ENCODE measurements at places on chromosomes 1 and 21.

- DNase-seq: no peak
Observed at GRCh38 chr1:154446789-154447188, 41.6 kb downstream of the IL6R start.

DNA sequence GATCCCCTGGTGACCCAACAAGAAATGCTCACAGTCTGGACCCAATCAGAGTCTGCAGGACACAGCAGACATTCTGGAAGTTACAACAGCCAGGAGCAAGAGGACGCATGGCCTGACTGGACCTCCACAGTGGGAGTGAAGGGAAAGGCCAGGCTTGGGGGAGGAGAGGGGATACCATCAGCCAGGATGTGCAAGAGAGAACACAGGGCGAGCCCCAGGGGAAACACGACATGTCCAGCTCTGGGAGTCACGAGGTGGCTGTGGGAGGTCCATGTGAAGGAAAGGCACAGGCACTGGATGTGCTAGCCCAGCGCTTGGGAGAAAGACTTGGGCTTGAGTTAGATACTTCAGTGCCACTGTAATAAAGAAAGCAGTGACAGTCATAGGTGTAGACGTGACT lies 87.3 kb downstream of the HSF2BP start:
- no peak for DNase-seq

- no peak for DNase-seq
Observed at GRCh38 chr1:41902159-41902577, 16.6 kb downstream of the HIVEP3 start.

DNA sequence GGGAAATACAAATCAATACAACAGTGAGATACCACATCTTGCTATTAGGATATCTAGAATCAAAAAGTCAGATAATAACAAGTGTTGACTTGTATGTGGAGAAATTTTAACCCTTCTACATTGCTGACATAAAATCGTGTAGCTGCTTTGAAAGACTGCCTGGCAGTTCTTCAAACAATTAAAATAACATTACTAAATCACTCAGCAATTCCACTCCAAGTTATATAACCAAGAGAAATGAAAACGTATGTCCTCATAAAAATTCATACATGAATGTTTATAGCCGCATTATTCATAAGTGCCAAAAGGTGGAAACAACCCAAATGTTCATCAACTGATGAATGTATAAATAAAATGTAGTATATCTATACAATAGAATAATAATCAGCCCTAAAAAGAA lies 164.6 kb downstream of the RASAL2 start:
- no peak for DNase-seq

DNA sequence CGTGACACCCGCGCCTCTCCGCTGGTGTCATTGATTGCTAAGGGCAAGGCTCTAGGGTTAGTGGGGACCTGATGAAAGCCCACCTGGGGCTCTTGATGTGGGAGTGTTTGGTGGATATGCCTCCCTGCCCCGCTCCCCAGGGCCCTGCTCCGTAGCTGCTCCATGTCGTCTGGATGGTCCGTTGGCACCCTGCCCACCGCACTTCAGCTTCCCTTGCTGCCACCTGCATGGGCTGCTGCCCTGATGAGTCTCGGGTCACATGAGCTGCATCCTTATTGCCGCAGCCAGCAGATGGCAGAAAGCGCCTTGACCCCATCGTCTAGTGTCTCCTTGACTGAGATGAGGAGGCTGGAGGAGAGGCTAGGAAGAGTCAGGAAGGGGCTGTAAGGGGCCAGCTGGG lies 439.4 kb downstream of the CAMTA1 start:
- no peak for DNase-seq

Measured in stimulated activated CD4-positive, alpha-beta T cell treated with anti-CD3 and anti-CD28 coated beads, Interleukin-4, amount 100 ng/mL, for 48 hours (primary cell).